Tibial artery (tissue), 4 donors: ENCODE measurements at places on chromosomes 7 and 10.

DNA sequence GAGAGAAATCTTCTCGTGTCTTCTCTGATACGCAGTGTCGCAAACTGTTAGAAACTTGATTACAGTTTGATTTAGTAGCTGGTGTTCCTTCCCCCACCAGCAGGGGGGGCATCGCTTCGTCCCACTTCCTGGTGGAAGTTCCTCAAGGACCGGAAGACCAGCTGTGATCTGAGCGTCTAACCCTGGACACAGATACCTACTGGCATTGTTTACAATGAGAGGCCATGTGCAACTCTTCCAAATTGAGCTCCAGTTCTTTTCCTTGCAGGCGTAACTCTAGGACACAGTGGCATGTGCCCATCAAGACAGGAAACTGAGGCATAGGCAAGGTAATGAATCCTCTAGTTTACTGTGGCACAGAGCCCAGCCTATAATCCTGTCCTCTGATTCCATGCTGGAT is 219.0 kb downstream of the CCDC3 start:
- no peak for DNase-seq

GRCh38 chr10:126181626-126182025 is 206.7 kb downstream of the ADAM12 start:
- DNase-seq = no peak

GRCh38 chr10:18351421-18351820 is 211.2 kb downstream of the CACNB2 start:
- DNase-seq = no peak

- peak; percentile 24 for DNase-seq
Measured at GRCh38 chr10:6607778-6608177, 27.7 kb upstream of the PRKCQ start.

- no peak for DNase-seq
Measured at GRCh38 chr10:43352951-43353350, 18.5 kb upstream of the FXYD4 start.

GRCh38 chr10:65742906-65743305 is 1182.9 kb upstream of the LRRTM3 start:
- no peak for DNase-seq

- DNase-seq = peak; percentile 42
Measured at GRCh38 chr10:5503477-5503835, 4.1 kb upstream of the CALML5 start.

- DNase-seq = no peak
Measured at GRCh38 chr10:20856484-20856883, 40.6 kb downstream of the NEBL start.

DNA sequence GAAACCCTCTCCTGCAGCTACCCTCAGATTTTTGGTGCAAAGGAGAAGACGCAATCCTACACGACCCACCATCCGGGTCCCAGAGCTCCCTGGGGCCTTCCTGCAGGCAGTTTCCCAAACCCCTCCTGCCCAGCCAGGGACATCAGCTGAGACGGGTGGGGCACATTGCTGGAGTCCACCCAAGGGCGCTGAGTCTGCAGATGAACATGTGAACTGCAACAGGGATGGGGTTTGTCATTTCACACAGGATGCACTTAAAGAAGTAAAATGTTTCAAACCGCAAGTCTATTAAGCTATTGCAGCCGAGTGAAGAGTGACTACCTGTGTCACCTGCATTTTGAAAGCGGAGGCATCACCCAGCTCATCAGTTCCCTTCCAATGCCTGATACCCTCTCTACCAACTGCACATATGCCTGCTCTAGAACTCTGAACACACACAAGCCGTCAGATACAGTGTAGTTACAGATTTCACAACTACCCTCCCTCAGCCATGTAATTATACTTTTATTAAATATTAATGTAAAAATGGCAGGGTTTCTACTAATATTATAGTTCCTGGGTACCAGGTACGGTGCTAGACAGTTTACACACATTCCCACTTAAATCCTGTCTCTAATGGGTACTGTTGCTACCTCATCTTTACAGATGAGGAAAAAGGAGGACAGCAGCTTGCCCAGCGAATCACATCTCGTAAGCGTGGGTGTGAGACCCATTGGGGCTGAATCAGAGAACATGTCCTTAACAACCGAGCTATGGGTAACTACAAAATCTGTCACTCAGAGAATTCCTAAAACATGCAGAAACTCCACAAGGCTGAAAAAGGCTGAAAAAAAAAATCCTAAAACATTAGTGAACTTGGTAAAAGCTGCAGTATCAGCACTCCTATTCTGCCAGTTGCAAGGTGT is 71.2 kb downstream of the GRB10 start:
- DNase-seq = peak; percentile 81

DNA sequence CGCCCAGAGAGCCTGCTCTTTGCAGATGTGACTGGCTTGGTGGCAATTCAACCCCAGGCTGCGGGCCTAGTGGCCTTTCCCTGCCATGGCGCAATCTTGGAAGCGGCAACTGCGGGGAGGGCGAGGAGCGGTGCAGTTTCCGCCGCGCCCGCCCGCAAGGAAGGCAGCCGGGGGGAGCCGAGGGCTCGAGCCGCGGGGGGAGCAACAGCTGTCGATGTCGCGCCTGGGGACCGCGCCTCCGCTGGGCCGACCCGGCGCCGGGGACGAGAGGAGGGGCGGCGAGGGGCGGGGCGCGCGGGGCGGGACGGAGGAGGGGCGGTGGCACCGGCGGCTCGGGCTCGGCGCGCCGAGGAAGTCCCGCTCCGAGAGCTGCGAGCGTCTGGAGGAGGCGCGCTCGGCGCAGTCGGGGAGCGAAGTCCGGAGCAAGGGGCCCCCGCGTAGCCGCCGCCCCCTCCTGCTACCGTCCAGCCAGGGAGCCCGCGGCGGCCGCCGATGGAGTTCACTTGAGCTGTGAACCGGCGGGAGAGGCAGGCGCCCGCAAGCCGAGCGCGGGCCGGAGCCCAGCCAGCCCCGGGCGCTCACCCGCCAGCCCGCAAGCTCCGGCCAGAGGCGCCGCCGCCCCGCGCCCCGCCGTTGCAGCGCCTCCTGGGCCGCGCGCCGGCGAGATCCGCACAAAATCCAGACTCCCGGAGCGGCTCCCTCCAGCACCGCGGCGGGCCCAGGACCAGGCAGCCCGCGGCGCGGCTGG is 438.1 kb upstream of the GALNT17 start:
- peak; percentile 70 for DNase-seq

DNA sequence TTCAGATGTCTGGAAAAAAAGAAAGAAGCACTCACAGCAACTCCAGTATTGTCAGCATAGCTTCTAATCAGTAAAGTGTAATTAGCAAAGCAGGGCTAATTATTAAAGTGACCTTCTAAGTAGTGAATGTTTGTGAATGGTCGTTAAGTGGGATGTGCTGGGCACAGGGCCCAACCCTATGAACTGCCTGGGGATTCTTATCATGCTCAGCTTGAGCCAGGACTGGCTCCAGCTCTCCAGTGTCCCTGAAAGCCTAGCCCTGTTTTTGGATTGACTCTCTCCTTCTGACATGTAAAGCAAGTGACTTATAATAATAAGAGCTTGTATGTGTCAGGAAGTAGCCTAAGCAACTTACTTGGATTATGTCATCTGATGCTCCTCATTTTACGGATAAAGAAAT is 9.5 kb upstream of the TBX20 start:
- no peak for DNase-seq

- no peak for DNase-seq
Measured at GRCh38 chr7:122255454-122255853, 49.1 kb downstream of the FEZF1 start.

DNA sequence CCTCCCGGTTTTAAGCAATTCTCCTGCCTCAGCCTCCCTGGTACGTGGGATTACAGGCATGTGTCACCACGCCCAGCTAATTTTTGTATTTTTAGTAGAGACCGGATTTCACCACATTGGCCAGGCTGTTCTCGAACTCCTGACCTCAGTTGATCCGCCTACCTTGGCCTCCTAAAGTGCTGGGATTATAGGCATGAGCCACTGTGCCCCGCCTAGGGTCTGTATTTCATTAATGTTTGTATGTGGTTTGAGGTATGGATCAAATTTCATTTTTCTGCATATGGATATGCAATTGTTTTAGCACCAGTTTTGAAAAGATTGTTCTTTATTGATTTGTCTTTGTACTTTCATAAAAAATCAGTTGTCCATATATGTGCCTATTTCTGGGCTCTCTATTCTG is 26.0 kb downstream of the CYP26A1 start:
- no peak for DNase-seq

DNA sequence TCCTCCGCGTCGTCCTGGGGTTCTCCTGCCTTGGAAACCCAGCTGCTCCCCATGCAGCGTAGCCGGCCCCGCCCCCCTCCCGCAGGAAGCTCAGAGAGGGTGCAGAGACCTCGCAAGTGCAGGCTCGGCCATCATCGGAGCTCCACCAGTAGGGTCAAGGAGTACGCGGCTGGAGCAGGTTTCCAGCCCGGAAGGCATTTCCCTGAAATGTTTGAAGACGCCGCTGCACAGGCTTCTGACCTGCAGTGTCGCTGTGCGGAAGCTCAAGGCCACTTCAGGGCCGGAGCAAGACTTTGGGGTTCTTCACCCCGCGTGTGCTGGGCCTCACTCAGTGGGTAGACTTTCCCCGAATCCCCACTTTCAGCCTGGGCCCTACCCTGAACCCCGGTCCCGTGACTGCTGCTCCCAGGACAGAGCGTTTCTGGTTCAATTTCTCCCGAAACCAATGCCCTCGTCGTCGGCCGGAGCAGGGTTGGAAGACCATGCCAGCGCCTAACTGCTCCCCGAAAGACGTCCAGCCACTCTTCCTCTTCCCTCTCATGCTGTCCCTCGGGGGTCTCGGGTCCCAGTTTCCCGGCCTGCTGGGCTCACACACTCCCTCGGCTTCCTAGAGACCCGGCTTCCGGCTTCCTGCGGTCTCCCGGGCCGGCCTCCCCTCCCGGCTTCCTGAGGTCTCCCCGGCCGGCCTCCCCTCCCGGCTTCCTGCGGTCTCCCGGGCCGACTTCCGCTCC is 52.1 kb downstream of the INSIG1 start:
- DNase-seq = no peak

DNA sequence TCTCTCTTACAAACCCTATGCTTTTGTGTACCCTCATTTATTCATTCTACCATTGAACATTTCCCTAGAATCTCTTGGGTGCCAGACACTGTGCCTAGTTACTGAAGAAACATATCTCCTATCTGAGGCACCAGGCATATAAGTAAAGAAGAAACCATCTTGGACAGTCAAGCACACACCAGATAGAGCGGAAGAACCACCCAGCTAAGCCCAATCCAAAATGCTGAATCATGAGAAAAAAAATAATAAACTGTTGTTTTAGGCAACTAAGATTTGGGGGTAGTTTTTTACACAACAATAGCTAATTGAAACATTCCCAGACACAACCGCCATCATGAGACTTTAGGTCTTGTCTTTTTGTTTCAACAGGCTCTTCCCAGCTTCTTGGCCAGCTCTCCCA is 102.3 kb upstream of the TCF7L2 start:
- no peak for DNase-seq

DNA sequence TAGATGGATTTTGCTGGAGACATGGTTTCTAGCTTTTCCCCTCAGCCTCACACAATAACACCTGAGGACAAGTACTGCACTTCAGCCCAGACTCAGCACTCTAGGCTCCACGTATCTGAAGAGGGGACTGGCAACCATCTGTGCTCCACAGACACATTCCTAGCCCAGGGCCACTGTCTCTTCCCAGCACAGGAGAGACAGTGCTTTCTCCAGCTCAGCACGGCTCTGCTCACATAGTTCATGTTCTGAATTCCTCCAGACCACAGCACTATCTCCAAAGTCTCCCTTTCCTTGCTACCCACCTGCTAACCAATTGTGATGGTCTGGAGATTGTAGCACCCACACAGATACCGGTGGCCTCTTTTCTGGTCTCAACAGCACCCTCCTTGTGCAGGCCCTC is 114.5 kb downstream of the HTR7 start:
- DNase-seq = no peak
